SJSA1 (cell line): ENCODE measurements at places on chromosomes 4 and X.

DNA sequence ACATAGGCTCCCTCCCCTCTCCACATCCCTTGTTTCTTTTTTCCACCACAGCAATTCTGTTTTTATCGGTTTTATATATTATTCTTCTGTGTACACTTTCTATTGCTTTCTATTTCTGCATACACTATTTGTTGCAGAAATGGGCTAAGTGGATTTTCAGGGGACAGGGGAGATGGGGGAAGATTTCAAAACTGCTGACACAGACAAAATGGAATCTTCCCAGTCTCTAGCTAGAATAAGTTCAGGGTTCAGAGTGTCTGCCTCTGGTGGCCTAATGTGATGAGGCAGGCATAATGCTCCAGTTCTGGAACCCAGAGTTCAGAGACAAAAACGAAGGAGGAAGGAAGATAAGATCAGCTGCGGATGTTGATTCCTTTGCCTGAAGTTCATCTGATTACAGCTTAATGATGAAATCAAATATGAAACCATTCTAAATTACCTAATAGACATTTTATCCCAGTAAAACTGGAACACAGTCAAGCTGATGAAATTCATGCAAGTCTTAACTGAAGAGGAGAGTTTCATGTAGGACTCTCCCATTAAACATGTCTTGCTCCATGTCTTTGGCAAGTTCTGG, 447.1 kb downstream of the AFF2 start:
- no peaks in the 10 kb centered on the region for H3K4me1 ChIP-seq
- no peaks in the 10 kb centered on the region for H3K36me3 ChIP-seq
- no peaks in the 10 kb centered on the region for H3K27me3 ChIP-seq
- no peak for DNase-seq

DNA sequence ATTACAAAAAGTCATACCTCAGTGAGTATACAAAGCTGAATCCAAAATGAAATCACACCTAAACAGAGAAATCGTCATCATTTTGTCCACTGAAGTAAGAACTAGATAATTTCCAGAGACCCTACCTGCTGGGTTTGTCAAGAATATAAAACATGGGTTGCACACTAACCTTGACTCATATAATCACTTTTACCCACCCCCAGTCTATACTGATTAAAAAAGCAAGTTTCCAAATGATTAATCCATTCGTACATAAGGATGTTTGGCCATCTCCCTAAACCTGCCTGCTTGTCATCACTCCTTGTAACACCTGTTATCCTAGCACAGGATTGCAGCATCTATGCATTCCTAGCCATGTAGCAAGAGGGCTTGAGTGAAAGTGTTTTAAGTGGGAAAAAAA, 4.7 kb downstream of the RAP2C start:
- no peak overlapping the region for H3K4me3 ChIP-seq
- H3K27me3 ChIP-seq = no peaks in the 10 kb centered on the region
- H3K36me3 ChIP-seq = peaks cover 18% of the 10 kb centered on the region
- H3K27ac ChIP-seq = no peak overlapping the region

DNA sequence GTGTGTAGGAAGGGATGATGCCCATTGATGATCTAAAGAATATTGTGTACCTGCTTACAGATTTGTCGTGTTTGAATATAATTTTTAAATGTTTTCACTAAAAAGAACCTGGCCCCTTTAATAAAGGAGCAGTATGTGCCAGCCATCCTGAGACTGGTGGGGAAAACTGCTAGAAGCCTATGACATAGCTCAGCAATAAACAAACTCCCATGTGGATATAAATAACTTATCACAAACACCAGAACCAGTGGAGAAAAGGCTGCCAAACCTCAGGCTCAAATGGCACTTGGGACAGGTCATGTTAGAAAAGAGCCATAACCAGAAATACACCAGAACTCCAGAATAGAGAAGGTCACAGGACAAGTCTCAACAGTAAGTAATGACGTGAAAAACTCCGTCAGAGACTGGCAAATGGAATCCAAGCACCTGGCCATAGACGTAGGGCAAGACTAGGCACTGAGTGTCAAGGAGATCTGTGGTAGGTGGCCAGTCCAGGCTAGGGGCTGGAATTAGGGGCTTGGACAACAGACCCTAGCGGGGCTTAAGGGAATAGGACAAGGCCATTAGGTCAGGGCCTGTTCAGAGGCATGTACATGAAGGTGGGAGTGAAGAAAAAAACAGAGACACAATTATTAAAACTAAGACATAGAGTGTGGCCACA, 11.7 kb upstream of the QRFPR start:
- H3K4me3 ChIP-seq = no peak overlapping the region
- no peaks in the 10 kb centered on the region for H3K36me3 ChIP-seq
- H3K4me1 ChIP-seq = no peaks in the 10 kb centered on the region
- H3K27me3 ChIP-seq = no peaks in the 10 kb centered on the region

GRCh38 chrX:3345281-3346191, 916 bp downstream of the MXRA5 start:
- H3K4me1 ChIP-seq = peaks cover 18% of the 10 kb centered on the region
- peak overlapping the region; percentile 92 for H3K27ac ChIP-seq
- peak overlapping the region; percentile 47 for H3K4me3 ChIP-seq

GRCh38 chr4:123452616-123453015, 56.0 kb downstream of the SPRY1 start:
- H3K27me3 ChIP-seq = no peaks in the 10 kb centered on the region
- no peak overlapping the region for H3K4me3 ChIP-seq
- DNase-seq = peak; percentile 82
- peak overlapping the region; percentile 22 for H3K27ac ChIP-seq
- no peaks in the 10 kb centered on the region for H3K36me3 ChIP-seq
